ENCODE measurements at places on chromosomes 3 and 15.

- DNase-seq = no peak
Observed at GRCh38 chr3:178079966-178080365, 456.3 kb upstream of the KCNMB2 start.

DNA sequence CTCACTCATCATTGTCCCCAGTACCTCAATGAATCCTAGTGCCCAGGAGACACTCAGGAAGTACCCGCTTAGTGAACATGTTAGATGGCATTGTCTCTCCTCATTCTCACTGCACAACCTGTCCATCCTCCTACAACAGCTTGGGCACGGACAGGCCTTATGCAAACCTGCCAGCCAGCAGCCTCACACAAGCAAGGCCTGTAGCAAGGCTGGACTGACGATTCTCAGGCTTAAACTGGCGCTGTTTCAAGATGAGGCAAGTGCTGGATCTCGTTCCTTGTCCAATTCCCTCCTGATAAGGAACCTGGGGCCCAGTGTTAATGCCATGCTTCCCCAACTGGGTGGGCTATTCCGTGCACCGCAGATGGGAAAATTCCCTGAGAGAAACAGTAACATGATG, 59.0 kb downstream of the CDCP1 start:
- no peak for DNase-seq

GRCh38 chr3:186520957-186521842, 23.0 kb downstream of the CRYGS start:
- DNase-seq = no peak

DNA sequence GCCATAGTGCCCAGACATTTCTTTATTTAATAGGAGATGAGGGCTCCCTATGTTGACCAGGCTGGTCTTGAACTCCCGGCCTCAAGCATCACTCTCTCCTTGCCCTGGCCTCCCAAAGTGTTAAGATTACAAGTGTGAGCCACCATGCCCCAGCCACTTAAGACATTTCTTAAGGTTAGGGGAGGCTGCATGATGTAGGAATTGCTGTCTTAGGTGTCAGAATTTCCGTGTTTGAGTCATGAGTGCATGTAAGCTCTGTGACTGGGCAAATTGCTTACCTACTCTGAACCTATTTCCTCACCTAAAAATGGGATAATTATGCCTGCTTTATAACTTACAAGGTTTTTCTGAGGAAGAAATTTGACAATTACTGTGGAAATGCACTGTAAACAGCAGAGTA, 34.2 kb upstream of the SIAH2 start:
- no peak for DNase-seq

DNA sequence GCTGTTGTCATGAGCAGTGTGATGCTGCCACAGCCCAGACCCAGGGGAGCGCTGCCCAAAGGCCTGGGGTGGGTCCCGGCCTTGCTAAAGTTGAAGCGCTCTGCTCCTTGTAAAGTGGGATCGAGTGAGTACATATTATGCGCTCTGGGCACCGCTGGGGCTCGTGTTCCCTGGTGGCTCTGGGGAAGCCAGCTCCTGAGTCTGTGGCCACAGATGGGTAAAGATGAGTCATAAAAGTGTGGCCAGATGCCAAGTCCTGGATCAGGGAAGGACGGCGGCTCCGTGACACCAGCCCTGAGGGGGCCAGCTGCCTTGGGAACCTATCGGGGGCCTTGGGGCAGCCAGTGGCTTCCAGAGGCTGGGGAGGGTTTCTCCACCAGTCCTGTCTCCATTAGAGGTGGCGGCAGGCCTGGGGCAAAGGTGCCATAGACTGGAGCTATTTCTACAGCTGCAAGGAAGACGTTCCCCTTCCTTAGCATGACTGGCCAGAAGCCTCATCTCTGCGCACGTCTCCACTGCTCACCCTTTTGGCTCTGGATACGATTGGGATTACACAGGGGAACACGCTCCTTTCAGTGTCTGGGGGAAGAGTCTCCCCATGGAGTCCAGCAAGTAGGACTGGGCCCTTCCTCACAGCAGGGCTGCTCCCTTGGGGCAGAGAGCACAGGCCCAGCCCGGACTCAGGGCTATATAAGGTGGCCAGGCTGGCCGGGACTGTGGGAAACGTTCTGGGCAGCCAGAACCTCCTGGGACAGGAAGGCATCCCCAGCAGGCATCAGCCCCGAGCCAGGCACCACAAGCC, 1.2 kb upstream of the ITIH4 start:
- no peak for DNase-seq

- DNase-seq = no peak
Observed at GRCh38 chr3:156837115-156837514, 11.0 kb downstream of the LEKR1 start.

DNA sequence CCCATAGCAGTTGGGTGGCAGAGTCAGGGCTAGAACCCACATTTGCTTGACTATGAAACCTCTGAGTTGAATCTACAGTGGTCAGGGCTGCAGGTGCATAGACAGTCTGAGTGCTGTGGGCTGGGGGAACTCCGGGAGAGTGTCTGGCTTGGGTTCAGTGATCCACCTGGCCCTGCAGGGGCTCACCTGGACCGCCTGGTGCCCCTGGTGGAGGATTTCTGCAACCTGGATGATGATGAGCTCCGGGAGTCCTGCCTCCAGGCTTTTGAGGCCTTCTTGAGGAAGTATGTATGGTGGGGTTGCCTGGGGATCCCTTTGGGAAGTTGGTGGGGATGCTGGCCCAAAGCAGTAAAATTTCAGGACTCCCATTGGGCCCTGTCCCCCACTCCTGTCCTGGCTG, 16.3 kb downstream of the CAND2 start:
- DNase-seq = no peak

GRCh38 chr15:78840661-78841375, 29.6 kb upstream of the ADAMTS7 start:
- DNase-seq = no peak

DNA sequence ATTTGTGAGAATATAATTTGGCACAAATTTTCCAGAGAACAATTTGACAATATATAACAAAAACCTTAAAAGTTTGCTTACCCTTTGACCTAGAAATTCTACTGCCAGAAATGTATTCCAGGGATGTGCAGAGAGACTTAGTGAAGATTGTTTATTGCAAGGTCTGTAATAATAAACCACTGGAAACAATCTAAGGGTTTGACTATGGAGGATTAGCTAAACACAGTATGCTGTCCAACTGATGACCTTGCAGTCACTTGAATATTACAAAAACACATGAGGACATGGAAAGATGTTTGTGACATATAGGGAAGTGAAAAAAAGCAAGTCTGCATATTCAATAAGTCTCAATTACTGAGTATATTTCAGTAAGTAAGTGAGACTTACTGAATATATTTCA, 48.1 kb upstream of the CDV3 start:
- no peak for DNase-seq

- no peak for DNase-seq
Observed at GRCh38 chr15:62456011-62456920, 291.2 kb upstream of the C2CD4B start.

- no peak for DNase-seq
Observed at GRCh38 chr3:172800156-172800555, 49.6 kb downstream of the ECT2 start.

GRCh38 chr3:23422517-23422851, 219.4 kb downstream of the UBE2E2 start:
- DNase-seq = no peak

DNA sequence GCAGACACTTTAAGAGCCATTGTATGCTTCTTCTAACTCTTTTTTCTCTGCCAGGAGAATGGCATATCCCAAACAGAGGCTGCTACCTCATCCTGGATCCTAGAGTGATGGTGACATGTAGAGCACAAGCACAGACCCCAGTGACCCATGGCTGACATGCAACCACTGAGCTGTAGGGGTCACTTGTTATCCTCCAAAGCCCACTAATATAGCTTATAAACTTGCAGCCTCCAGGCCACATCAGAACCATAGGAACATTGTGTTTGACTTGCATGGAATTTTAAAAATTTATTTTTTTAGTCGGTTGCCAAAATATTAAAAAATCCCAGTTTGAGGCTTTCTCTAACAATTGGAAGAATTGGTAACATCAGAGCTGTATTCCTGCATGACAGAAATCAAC, 283.0 kb upstream of the WNT5A start:
- no peak for DNase-seq

DNA sequence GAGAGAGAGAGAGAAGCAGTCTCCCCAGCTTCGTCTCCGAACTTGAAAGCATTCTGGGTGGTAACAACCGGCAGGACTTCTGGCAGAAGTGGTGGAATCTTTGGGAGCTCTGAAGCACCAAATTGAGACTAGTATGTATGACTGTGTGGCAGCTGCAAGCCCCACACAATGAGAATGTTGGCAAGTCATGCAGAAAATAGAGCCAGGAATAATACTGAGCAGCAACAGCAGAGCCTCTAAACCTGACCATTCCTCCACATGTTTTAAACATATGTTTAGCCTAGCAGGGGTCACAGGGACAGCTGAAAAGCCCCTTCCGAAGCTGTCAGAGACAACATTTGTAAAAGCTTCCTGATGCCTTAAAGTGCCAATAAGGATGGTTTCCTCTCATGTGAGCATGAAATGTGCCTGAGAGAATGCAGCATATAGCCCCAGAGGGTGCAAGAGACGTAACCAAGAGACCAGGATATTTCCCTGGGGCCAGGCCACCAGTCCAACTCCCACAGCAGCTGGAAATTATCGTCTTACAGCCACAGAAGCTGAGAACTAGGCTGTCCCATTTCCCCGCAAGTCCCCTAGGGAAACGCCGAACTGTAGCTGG, 178.6 kb upstream of the CCDC54 start:
- no peak for DNase-seq

DNA sequence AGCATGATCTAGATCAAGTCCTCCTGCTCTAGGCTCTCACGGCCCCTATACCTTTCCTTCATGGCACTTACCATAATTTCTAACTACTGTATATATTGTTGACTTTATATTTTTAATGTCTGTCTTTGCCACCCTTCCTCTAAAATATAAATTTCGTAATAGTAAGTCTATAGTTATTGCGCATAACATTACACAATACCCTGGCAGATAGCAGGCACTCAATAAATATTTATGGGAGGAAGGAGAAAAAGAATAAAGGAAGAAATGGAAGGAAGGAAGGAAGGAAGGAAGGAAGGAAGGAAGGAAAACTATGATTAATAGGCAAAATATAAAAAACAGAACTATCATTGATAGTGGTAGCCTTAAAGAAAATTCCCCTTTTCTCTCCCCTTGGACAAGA, 190.3 kb upstream of the LMCD1 start:
- DNase-seq = no peak

DNA sequence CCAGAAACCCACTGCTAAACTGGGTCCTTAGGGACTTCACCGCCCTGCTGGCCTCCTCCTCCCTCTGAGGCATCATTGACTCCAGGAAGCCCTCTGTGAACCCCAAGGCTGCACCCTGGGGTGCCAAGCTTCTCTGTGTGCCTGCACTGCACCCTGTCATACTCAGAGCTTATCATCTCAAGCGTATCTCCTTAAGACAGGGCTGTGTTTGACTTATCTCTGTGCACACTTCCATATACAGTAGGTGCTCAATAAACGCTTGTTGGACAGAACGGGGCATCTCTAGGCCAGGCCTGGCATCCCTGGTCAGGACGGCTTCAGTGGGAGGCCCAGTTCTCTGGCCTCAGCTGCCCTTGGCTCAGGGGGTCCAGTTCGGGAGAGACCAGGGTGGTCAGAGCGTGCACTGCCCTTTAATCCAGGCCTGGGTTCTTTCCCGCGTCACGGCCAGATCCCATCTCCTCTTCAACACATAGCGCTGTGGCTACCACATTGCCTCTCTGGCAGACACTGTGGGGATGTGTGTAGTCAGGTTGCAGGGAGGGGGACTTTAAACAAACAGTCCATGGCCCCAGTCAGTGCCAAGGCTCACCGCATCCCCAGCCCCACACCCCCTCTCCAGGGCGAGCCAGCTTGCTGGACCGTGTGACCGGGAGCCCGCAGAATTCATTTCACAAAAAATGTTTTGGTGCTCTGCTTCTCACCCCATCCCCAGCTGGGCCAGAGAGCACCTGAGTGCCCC, 33.4 kb downstream of the MAGEF1 start:
- no peak for DNase-seq

GRCh38 chr3:81033684-81034083, 727.8 kb downstream of the GBE1 start:
- no peak for DNase-seq

- no peak for DNase-seq
Observed at GRCh38 chr3:194311000-194311399, 40.1 kb downstream of the CPN2 start.

DNA sequence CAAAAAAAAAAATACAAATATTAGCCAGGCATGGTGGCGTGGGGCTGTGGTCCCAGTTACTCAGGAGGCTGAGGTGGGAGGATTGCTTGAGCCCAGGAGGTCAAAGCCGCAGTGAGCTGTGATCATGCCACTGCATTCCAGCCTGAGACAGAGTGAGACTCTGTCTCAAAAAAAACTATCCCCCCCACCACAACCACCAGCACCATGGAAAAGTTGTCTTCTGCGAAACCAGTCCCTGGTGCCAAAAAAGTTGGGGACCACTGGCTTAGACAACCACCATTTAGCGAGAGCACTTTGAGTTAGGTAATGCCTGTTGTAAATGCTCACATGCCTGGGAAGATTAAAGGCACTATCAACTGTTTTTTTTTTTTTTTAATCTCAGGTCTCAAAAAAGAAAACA, 15.4 kb downstream of the ARHGAP31 start:
- no peak for DNase-seq

GRCh38 chr3:59081071-59081470, 31.2 kb upstream of the CFAP20DC start:
- DNase-seq = no peak

DNA sequence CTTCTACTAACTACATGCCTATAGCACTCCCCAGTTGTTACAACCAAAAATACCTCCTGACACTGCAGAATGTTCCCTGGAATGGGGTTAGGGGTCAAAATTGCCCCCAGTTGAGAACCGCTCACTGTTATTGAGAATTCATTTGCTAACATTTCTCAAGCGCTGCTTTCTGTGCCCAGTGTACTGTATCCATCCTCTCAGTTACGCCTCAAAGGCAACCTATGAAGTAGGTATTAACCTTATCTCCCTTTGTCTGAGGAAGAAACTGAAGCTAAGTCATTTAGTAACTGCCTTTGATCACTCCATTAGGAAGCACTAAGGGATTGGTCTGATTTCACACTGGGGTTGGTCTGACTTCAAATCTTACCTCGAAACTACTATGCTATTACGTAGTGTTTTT, 70.1 kb downstream of the CADPS start:
- no peak for DNase-seq

GRCh38 chr3:172034786-172035685, 4.3 kb upstream of the FNDC3B start:
- no peak for DNase-seq

DNA sequence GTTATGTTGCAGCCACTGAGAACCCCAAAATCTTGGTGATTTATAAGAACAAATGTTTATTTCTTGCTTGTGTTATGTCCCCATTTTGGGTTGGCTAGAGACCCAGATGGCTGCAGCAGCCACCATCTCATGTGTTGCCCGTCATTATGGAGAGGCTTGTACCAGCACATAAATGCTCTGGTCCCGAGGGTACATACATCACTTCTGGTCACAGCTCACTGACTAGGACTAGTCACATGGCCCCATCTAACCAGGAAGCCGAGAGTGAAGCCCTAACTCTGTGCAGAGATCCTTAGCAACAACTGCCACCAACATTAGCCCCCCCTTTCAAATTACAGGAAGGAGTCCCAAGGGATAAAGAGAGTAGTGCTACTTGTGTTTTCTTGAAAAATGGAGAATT, 25.5 kb upstream of the HACD2 start:
- DNase-seq = no peak

- peak; percentile 18 for DNase-seq
Observed at GRCh38 chr15:68791431-68792283, 29.0 kb downstream of the ANP32A start.
